ENCODE measurements at places on chromosomes 6 and 20.

DNA sequence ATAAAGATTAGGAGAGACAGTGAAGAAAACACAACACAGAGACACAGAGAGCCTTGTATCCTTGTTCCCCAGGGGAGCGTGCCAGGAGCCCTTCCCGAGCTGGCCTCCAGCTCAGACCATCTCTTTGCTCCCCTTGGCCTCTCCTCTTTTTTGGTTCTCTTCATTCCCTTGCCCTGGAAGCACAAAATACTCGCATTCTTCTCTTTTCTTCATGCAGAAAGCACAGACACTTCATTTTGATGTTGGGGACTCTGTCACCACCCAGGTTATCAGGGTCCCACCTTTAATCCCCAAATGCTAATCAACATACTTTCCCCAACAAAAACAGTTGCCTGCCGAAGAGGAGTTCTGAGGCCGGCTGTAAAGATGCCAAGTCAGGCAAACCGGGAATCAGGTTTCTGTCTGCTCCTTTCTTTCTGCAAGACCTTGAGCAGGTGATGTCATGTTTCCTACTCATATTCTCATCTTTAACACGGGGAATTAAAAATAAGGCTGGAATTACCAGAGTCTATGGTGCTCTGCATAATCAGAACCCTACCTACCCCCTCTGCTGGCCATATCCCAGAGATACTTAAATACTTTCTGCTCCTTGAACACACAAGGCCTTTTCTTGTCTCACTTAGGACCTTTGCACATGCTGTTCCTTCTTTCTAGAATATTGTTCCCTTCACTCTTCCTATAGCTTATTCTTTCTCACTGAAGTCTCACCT lies 21.7 kb downstream of the TGM6 start:
- DNase-seq = peak; percentile 19

- DNase-seq = peak; percentile 71
These were observed at the start of gene ZNF512B for GRCh38 chr20:63969838-63970713. TSS of gene ZNF512B (minus strand) at chr20:63969930. CDS start at chr20:63967950, 1,980 bp downstream.

DNA sequence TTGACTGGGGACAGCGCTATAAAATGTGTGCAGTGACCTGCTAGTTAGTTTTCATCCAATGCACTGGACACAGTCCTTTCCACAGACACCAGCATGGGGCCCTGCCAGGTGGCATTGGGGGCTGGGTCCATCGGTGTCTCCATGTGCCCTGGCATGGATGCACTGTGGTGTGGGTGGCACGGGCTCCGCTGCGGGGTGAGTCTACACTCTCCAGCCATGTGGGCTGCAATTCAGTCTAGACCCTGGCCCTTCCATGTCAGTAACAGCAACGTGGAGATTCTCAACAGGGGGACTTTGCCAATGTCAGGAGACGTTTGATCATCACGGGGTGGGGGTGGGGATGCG lies 100.0 kb downstream of the RAMACL start:
- no peak for DNase-seq

DNA sequence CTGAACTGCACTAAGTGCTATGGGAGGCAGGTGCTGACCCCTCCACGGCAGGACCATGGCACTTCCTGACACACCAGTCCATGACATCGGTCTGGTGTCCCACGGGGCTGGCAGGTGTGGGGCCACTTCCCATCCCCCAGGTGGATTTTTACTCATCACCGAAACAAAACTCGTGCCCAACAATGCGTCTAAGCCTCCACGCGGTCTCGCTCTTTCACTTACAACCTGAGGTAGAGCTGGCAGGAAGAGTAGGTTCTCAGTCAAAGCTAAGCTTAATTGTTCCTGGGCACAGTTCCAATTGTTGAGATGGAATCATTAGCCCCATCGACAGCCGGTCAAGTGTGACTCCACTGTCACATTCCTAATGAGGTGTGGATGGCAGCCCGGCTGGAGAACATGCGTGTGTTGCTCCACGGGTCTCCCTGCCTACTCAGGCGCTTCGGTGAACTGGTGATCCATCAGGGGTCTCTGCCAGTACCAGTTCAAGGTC lies 125.7 kb downstream of the SLC23A2 start:
- DNase-seq = no peak

DNA sequence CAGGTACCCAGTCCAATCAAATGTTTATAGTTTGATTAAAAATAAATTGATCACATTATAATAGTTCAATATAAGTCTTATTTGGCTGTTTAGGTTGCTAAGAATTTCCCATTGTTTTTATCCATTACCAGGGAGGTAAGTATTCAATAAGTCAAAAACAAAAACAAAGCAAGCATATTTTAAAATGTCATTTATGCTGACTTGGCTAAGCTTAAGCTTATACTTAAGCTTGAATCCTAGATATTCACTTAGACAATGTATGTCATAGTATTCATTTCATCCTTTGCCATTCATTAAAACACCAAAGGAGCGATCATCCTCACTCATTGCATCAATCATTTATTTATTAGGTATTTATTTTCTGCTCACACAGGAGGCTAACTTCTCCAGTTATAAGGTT lies 144.9 kb downstream of the PRL start:
- DNase-seq = no peak

All from ecto neural progenitor cell (in vitro differentiated cells).